Activated CD8-positive, alpha-beta T cell treated with anti-CD3 and anti-CD28 coated beads for 36 hours (primary cell): ENCODE measurements at places on chromosomes 5 and 9.

- no peak for DNase-seq
Measured at GRCh38 chr5:81755320-81755719, 4.4 kb upstream of the SSBP2 start.

GRCh38 chr9:16267281-16268066, 603.0 kb downstream of the BNC2 start:
- peak; percentile 14 for DNase-seq

DNA sequence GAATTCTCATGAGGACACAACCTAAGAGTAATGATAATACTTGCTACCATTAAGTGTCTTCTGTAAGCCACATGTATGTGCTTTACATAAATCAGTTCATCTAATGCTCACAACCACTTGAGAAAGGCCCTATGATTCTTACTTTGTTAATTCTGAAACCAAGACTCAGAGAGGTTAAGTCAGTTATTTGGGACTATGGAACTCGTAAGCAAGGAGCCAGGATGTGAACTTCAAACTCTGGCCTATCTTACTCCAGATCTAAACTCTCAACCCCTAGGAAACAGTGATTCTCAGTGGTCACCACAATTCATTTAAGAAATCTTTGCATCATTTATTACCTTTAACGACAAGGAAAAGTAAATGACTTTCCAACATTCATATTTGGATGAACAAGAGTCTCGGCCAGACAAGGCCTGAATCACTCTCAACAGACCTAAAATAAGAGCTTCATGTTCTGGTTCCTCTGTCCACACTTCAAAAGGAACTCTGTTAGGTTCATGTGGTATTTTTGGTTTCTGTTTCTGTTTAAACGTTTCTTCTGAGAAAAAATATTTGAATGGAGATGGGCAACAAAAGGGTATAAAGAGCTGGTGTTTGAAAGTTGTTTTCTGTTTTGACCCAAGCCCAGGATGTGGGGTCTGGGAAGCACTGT, 104.8 kb downstream of the LPAR1 start:
- no peak for DNase-seq

- DNase-seq, result peak; percentile 52
Measured at GRCh38 chr5:91390268-91390667, 7.2 kb upstream of the ARRDC3 start.

GRCh38 chr5:176820937-176821336, 10.6 kb downstream of the UNC5A start:
- DNase-seq, result no peak

DNA sequence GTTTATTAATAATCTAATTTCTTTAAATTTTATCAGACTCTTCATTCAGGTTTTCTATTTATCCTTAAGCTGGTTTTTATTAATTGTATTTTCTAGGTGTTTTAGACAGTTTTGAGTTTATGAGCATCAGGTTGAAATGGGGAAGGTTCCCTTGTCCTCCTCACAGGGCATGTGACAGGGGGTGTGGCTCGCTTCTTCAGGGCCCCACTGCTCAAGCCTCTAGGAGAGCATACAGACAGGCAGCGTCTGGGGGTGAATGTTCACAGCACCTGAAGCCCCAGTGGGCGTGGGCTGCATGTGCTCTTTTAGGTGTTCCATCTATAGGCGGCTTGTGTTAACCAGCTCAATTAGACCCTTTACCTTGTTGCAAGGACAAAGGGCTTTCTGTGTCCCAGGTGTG, 78.2 kb upstream of the RUFY1 start:
- DNase-seq, result no peak

- DNase-seq, result no peak
Measured at GRCh38 chr5:32277798-32278197, 34.9 kb downstream of the MTMR12 start.

DNA sequence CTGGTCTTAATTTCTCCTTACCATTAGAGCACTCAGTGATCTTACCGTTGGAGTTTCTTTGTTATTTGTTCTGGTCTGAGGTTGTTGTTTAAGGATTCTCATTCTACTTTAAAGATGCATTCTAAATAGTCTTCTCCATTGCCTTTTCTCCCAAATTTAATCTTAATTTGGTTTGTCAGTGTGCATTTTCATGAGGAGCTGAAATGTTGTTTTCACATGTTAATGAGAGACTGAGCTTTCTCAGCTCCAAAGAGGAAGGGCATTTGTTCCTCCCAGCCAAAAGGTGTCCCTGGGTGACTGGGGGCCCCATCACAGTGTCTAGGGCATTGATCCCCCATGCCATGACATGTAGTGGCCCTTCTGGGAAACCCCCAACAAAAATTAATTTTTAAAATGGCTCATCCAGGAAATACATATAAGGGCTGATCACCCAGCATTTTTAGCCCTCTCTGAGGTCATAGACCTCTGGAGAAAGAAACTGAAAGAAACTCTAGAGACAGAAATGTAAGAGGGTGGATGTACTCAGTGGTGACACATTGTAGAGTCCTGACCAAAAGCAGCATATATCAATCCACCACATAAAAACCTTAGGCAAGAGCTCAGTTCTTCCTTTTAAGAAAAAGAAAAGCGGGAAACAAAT, 240.4 kb upstream of the RAI14 start:
- peak; percentile 24 for DNase-seq

- no peak for DNase-seq
Measured at GRCh38 chr5:108924457-108924961, 176.8 kb downstream of the FER start.

- no peak for DNase-seq
Measured at GRCh38 chr5:127844581-127845021, 141.4 kb downstream of the CCDC192 start.

DNA sequence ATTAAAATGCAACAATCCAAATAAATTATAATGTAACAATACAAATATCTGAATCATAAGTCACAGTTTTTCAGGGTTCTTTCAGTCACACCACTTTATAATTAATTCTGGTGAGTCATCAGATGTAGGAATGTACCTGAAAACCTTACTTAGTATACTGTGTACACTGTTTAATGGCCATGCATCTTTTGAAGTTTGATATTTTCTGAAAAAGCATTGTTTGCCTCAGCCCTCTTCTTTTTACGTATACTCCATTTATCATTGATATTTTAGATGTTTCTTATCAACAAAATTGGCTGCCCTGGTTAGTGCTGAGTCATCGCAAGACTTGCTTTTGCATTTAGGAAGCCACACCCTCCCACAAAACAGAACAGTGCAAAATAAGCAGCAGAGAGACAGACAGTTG, 218.6 kb downstream of the PJA2 start:
- DNase-seq, result peak; percentile 5

GRCh38 chr5:67243349-67243748, 46.8 kb upstream of the CD180 start:
- no peak for DNase-seq

GRCh38 chr5:31733371-31733770, 94.4 kb downstream of the PDZD2 start:
- DNase-seq, result no peak

DNA sequence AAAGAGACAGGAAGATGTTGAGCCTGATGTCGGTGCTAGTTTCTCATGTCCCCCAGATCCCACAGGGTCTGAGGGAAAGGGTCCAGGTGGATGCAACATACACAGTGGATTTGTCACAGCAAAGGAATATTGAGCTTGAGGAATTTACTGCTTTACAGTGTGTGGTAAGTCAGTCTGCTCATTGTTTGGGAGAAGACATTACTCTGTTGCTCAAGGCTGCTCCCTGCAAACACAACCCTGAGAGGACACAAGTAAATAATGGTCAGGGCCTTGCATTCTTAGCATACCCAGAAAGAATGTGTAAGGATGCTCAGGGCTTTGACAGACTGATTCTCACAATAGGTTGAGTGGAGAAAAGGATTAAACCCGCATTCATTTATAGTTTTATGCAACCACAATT, 7.3 kb upstream of the MAN2A1 start:
- DNase-seq, result no peak

DNA sequence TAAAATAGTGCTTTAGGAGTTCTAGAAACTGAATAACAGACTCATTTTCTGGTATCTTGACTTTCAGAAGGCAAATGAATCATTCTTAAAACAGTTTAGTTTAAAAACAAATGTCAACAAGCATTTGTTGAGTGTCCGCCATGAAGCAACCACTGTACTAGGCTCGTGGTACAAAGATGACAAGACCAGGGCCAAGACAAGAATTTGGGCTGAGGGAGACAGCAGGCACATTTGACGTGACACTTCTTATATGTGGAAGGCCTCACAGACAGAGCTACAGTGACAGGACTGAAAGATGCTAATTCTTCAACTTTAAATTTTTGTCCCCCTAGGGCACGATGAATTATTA, 14.4 kb upstream of the ZNF131 start:
- peak; percentile 37 for DNase-seq
